ENCODE measurements at places on chromosomes 13 and 19.

DNA sequence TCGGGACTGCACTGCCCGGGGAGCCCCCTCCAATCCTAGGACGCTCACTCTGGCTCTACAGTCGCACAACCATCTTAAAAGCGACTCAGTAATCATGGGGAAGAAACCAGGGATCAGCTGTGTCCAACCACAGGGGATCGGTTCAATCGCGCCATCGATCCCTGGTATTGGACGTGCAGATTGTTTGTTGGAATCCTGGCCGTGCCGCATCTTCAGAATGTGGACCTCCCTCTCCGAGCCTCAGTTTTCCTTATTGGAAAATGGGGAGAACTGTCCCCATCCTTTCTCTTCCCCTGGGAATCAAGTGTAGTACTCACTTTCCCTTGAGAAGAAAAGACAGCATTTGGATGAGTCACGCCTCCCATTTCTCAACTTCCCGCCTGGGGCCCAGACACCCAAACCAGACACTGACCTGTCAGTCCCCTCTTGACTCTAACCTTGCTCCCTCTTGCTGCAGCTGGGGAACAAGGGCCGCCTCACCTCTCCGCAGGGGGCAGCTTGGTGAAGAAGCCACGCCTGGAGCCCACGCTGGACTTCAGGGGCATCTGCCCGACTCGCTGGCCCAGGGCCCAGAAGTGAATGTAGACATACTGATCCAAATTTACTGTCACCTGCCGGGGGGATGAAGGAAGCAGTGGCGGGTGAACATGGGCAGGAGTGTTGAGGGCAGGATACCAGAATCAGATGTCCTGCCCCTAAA lies 17.6 kb downstream of the EMP3 start:
- DNase-seq, result no peak

GRCh38 chr13:41427666-41428065 lies 29.7 kb upstream of the RGCC start:
- DNase-seq, result no peak

DNA sequence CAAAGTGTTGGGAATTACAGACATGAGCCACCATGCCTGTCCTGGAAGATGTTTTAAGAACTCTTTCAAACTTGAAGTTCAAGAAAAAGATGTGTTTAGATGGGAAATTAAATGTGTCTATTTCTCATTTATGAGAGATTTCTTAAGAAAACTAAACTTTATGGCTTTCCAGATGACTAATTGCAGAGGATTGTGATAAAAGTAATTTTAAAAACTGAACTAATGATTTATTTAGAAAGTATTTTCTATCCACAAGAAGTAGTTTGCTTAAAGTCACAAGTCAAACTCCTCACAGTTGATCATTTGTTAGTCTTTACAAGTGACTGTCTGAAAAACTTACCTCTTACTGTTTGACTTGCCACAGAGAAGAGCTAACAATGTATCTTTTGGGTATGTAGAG lies 89.6 kb upstream of the SPRY2 start:
- DNase-seq, result no peak

DNA sequence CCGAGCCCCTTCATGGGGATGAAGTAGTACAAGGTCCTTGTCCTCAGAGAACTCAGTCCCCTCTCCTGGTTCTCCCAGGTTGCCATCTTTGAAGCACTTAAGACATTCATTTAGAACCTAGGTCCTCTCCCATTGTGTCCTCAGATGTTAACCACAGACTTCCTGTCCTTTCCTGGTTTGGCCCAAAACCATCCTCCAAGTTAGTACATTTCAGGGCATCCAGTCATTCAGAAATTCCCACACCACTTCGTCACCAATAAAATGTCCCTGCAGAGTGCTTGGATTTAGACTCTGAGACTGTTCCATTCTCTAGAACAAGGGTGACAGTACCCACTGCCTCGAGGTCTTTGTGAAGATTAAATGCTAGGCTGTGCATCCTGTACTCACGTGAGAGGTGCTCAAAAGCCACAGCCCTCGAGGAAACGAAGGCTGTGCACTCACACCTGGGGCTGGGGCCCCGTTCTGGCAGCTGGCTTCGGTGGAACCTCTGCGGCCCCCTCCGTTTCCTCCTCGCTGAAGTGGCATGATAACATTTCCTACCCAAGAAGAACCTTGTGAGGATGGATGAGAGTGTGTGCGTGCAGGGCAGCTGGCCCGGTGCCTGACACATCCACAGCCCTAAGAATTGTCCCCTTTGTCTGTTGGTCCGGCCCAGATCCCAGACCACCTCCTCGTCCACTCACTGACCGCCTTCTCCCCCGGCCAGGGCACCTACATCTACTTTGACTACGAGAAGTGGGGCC lies 4.7 kb downstream of the LENG1 start:
- DNase-seq, result no peak

- DNase-seq, result no peak
These were observed 599 bp upstream of the ARHGEF7 start for GRCh38 chr13:111114362-111115060.

GRCh38 chr19:3665681-3666544 lies 34.4 kb downstream of the PIP5K1C start:
- DNase-seq, result peak; percentile 63

DNA sequence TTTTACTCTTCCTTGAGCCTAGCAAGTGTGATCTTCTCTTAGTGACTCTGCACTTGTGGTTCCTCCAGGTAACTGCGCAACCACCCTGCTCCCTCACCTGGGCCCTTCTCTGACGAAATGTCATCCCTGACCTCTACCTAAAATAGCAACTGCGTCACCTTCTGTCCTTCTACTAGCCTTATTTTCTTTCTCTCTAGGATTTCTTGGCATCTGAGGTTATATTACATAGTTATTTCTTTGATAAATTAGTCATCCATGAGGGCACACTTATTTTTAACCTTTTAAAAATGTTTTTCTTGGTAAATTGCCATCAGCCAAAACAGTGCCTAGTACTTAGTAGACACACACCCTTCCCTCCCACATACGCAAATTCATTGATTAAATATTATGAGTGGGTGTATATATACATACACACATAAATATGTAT lies 355.5 kb downstream of the ENOX1 start:
- no peak for DNase-seq

Measured in T follicular helper cell (primary cell).